ENCODE measurements at places on chromosomes 2 and 18.
A peak's percentile ranks its signal among the peaks of the same experiment; 100 is the strongest.

DNA sequence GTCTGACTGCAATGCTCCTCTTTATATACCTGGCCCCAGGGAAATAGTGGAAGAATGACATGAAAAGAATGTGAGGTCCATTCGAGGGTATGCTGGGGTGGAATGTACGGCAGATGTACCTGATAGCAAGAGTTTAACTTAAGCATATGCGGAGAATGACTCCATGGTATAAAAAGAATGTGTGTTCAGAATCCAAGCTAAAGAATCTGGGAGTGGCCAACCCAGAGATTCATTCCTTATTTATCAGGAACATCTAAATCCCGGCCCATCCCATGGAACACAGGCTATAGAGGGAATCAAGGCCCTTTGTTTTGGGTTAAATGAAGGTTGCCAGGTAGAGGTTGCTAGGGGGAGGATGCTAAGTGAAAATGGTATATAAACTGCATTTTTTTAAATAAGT, 150.0 kb downstream of the ZNF385B start:
- DNase-seq = no peak

- no peak for DNase-seq
Observed at GRCh38 chr2:73069855-73070642, 1.5 kb downstream of the SFXN5 start.

DNA sequence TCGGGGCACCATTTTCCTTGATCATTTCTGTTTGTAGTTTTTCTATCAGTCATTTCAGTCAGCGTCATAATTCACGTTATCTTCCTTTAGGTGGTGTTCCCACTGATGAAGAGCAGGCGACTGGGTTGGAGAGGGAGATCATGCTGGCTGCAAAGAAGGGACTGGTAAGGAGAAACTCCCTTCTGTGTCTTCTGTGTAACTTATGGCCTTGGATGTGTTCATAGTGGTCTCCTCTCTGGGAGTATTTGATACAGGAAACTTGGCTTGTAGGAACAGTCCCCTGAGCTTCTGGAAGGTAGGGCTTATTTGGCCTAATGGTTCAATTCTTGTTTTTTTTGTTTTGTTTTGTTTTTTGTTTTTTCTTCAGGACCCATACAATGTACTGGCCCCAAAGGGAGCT, 1.1 kb downstream of the COX5B start:
- DNase-seq = no peak

- DNase-seq = no peak
Observed at GRCh38 chr2:28360058-28360717, 32.5 kb upstream of the FOSL2 start.

DNA sequence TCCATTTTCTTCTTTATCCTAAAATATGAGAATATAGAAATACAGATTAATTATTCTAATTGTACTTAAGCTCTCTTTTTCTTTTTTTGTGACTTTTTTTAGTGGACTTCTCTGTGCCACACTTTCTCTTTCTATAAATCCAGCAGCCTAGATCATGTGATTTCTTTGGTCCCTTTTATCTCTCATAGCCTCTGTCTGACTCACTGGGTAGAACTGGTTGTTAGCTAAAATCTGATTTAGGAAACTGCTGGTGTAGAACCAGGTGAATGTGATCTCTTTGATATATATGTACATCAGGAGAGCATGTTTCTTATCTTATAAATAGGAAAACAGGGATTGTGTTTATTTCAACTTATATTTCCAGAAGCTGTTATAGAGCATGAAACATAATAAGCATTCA, 54.9 kb downstream of the VRK2 start:
- no peak for DNase-seq

DNA sequence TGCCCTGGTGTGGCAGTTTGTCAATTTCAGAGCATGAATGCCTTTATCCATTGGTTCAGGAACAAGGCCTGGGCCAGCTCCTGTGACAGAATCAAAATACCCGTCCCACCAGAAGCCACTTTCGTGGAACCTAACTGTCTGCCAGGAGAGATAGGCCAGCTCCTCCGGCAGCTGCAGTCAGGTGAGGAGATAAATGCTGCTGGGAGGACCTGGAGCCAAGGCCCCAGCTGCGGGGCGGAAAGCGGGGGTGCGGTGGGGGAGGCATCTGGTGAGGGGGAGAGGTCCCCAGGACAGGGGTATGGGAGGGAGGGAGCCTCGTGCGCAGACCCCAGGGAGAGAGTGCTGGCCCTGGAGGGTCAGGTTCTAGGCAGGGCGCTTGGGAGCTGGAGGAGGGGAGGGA, 4.4 kb upstream of the ASB1 start:
- no peak for DNase-seq

DNA sequence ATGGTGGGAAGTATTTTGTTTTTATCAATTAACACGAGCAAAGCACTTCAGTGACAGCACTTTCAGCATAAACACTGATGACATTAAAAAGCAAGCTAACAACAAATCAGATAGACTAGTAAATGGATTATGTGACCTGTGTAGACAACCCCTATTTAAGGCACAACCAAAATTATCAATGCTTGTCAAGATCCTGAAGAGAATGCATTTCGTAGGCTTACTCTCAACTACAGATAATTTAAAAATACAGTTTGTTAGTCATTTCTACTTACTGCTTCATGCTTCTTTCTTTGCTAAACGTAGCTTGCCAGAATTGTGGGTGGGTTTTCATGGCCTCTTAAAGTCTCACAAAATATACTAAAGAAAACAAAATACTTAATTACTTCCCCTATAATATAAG, 3.4 kb downstream of the CSRNP3 start:
- no peak for DNase-seq

DNA sequence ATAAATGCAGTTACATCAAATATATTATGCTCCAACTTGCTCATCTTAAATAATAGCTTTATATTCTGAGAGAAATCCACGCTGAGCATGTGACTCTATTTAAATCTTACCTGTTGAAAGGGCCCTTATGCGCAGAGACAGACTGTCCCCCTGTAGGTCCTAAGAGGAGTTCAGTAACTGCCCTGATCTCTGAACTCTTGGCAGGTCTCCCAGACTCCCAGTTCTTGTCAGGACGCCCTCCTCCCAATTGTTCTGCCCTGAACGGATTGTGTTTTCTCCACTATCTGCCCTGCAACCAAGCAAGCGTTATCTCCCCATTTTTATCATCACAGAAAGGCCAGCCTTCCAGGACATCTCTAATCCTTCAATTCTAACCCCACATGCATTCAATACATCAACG, 954.6 kb downstream of the TSN start:
- DNase-seq = no peak

DNA sequence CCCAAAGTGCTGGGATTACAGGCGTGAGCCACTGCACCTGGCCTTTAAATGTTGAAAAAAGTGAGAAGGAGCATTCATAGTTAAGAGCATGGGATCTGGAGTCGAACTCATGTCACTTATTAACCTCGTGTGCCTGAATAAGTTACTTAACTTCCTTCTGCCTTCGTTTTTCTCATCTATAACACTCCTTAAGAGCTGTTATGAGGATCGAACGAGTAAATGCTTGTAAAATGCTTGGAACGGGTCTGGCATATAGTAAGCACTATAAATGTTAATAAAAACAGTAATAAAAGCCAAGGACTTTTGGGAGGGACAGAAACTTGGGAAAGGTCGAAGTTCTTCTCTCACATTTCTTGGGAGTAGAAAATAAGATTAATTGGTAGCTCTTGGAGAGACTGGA, 40.8 kb downstream of the RAB10 start:
- no peak for DNase-seq

GRCh38 chr2:31384351-31384750, 30.2 kb downstream of the XDH start:
- no peak for DNase-seq

- DNase-seq = no peak
Observed at GRCh38 chr2:136957044-136957443, 191.7 kb downstream of the THSD7B start.

- DNase-seq = peak; percentile 30
Observed at GRCh38 chr2:166499281-166499680, 5.2 kb upstream of the SCN7A start.

- DNase-seq = no peak
Observed at GRCh38 chr18:55647331-55647730, 59.3 kb upstream of the TCF4 start.

DNA sequence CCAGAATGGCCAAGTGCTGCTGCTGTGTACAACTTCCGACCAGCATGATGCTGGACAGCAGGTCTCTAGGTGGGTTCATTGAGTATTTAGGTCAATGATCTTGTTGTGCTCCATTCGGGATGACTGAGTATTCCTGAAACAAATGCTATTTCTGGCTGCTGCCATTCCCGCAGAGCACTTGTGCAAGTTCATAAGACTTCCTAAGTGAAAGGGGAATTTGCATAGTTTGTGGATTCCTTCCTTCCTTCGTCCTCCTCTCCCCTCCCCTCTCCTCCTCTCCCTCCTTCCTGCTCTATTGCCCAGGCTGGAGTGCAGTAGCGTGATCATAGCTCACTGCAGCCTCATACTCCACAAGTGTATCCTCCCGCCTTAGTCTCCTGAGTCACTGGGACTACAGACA, 40.4 kb downstream of the LDLRAD4 start:
- DNase-seq = no peak

DNA sequence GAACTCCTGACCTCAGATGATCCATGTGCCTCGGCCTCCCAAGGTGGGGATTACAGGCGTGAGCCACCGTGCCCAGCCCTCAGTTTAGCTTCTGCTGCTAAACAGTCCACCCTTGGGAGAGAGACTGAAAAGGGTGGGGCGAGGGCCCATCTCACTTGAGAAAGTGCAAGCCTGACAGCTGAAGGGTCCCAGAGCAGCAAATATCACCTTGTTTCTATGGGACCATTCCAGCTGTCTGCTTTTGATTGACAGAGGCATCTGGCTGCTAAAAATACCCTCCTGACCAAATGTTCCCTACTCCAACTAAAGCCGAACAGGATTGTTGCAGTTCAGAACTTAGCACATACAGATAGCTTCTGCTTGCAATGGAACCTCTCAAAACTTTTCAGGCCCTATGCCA, 436 bp upstream of the SMYD1 start:
- DNase-seq = peak; percentile 39

GRCh38 chr2:200703127-200703925, 108.4 kb upstream of the BZW1 start:
- peak; percentile 48 for DNase-seq

- no peak for DNase-seq
Observed at GRCh38 chr2:229836847-229837246, 85.0 kb downstream of the TRIP12 start.

- DNase-seq = no peak
Observed at GRCh38 chr2:176818617-176819016, 394.0 kb upstream of the HNRNPA3 start.

Data from hindlimb muscle (tissue), 1 donor.